ENCODE measurements at places on chromosomes 6 and 20. TPM values are rescaled to one million over a fixed set of nuclear protein-coding genes. Genes with fewer than 3 reads are reported as not detected.

- no peak for DNase-seq
These were observed 87.8 kb downstream of the PHACTR3 start for GRCh38 chr20:59692139-59692538.

- DNase-seq: no peak
These were observed 86.5 kb upstream of the TNFAIP3 start for GRCh38 chr6:137780447-137781034.

GRCh38 chr6:142414462-142415250 lies 112.8 kb downstream of the ADGRG6 start:
- no peak for DNase-seq

DNA sequence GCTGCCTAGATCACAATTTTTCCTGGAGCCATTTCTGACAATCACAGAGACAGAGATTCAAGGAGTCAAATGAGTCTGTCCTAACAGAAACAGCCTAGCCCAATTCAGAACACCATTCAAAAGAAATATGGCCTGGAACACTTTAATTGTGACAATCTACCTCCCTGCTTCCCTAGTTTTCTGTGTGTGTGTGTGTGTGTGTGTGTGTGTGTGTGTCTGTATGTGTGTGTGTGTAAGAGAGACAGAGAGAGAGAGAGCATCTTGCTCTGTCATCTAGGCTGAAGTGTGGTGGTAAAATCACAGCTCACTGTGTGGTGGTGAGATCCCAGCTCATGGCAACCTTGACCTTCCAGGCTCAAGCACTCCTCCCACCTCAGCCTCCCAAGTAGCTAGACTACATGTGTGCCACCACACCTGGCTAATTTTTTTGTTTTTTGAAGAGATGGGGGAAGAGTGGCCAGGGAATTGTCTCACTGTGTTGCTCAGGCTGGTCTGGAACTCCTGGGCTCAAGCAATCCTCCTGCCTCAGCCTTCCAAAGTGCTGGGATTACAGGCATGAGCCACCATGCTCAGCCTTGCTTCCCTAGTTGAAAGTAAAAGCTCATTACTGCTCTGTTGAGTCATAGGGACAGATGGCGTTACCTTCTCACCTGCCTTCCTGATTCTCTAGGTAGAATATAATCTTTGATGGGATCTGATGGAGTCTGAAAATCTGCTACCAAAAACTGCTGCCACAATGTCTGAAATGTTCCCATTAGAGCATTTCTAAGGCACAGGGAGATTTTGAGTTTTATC lies 89.6 kb upstream of the BEND6 start:
- no peak for DNase-seq

- no peak for DNase-seq
These were observed 4.6 kb downstream of the CST7 start for GRCh38 chr20:24953621-24954133.

DNA sequence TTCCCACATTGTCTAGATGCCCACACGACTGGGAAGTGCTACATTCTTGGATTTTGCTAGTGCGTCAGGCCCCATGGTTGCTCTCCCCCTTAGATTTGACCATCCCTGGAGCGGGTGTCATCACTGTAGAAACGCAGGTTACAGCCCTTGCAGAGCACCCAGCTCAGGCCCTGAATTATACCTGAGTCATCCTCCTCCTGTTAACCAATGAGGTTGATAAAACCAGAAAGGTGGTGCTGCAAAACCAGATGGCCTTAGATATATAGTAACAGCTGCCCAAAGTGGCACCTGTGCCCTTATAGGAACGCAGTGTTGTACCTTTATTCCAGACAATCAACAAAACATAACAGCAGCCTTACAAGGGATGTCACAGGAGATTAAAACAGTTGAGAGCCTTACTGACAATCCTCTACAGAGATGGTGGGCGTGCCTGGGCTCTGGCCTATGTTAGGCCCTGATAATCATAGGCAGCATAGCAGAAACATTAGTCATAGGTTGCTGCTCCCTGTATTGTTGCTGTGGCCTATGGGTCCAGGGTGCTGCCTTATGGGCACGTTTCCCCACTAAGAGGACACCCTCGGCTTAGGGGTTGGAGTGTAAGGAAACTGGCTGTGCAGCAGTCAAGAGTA lies 33.6 kb upstream of the HSF2 start:
- no peak for DNase-seq

DNA sequence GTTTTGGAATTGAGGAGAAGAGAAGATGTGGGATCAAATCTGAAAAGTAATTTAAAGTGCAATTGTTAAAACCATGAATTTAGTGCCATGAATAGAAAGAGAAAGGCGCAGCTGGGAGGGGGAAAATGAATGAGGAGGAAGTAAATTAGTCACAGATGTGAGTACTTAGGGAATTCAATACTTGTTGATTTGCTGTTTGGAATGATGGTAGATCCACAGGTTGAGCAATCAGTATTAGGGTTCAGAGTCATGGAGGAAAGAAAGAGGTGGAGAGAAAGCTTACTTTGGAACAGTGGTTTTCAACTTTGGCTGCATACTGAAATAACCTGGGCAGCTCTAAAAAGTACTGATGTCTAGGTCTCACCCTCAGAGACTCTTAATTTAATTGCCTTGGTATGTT lies 229.7 kb upstream of the ASCC3 start:
- no peak for DNase-seq

GRCh38 chr6:75204217-75204958 lies 1.5 kb downstream of the COL12A1 start:
- DNase-seq: peak; percentile 80

- DNase-seq: no peak
These were observed 411.8 kb downstream of the CDKAL1 start for GRCh38 chr6:20946022-20946421.

GRCh38 chr20:8812817-8813216 lies 256.1 kb upstream of the PLCB4 start:
- DNase-seq: no peak

DNA sequence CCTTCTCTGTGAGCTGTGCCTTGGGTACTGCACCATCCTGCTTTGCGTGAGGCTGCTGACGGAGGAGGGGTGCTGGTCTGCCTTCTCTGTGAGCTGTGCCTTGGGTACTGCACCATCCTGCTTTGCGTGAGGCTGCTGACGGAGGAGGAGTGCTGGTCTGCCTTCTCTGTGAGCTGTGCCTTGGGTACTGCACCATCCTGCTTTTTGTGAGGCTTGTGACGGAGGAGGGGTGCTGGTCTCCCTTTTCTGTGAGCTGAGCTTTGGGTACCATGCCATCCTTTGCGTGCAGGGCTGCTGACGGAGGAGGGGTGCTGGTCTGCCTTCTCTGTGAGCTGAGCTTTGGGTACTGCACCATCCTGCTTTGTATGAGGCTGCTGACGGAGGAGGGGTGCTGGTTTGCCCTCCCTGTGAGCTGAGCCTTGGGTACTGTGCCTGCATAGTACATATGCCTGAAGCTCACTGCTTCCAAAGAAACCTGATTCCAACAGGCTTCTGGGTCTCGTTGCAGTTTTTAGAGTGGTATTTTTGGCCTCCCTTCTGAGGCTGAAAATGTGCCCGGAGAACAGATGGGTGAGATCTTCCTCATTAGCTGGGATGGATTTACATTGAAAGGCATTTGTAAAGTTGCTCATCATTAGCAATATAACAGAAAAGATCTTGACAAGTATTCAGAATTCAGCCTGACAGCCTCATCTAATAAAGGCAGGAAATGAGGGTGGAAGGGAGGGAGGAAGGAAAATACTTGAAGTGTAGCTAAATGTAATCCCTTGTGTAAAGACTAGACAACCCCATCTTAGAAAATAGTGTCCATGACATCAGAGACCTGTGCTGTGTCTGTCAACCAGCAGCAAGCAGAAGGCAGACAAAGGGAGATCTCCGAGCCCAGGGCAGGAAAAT lies 46.8 kb upstream of the UNC93A start:
- DNase-seq: no peak

GRCh38 chr6:119020597-119021561 lies 57.6 kb downstream of the FAM184A start:
- DNase-seq: no peak

DNA sequence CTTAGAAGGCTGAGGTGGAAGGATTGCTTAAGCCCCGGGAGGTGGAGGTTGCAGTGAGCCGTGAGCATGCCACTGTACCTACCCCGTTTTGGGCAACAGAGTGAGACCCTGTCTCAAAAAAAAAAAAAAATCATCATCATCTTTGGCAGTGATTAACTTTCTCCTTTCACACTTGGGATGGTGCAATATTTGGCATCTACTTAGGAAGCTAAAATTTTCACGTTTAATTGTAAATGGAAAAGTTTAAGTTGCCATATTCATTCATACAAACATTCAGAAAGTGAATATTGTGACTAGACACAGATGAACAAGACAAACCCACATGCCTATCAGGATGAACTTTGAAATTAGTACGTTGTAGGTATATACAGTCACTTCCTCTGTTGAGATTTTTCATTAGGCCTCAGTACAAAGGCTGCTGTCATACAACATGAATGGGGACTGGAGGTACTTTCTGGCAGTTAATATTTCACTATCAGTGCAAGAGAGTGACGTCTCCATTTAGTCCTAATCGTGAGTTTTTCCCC lies 10.3 kb downstream of the TOP1 start:
- no peak for DNase-seq

DNA sequence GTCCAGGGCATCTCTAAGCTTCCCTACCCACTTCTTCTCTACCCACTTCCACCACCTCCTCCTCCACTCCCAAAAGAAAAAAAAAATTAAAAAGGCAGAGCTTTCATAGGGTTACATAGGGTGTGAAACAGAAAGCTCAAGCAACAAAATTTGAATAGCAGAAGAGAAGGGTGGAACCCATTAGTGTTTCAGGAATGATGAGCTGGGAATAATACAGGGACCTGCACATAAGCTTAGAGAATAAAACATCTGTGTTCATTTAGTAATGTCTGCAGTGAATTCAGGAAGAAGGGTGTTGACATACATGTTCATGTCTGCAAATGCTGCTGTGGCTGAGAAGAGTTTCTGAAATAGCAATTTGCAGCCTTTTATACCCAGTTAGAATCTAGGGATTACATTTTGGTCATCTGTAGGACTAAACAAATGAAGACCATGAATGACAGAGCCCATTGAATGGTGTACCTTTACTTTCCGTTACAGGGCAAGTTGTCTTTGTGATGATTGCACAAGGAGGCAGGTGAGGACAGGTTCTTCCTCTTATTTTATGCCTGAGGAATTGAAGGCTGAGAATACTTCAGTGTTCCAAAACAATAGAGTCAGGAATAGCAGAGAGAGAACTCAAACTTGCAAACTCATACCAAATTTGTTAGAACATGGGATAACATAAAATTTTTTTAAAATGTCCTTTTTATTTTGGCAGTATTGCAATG lies 975.1 kb downstream of the TFAP2A start:
- no peak for DNase-seq

- DNase-seq: no peak
These were observed 311.2 kb upstream of the OPRM1 start for GRCh38 chr6:153727885-153728284.

DNA sequence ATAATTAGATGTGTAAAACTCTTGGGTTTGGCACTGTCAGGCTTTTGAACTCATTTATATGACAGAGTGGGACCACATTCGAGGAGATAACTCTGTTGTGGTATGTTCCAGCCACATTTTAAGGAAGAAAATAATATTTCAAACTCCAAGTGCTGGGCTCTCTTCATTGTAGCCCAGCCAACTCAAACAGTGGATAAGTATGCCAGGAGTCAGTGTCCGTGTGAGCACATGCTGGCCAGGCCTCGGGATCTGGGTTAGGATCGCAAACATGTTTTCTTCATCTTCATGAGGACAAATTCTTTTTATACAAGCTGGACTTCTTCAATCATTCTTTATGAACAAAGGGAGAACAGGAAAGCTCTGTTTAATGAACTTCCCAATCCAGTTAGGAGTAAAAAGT lies 497.5 kb downstream of the MAFB start:
- DNase-seq: no peak

DNA sequence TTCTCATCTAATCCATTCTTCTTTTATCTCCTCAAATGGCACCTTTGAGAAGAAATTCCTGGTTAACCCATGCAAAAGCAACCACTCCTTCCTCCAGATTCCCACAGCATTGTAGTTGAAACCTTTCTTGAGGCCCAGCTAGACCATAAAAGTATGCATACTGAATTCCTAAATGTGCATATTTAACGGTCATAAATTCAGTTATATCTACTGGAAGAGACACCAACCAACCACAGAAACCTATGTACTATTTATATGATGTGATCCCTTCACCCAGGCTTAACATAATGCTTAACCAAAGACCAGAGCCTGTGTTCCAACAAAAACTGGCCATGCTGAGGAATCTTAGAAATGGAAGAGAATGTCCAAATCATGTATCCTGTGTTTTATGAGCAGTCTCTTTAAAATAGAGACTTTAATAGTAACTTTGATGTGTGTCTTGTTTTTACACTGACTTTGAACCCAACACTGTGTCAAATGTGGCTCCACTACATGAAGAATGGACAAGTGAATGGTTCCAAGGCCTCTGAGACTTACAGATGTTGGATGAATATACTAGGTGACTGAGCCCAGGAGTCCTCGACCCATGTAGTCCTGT lies 11.4 kb upstream of the TAF8 start:
- DNase-seq: no peak

GRCh38 chr20:11020712-11021111 lies 346.9 kb upstream of the JAG1 start:
- DNase-seq: no peak

GRCh38 chr6:160258346-160259142 lies at the start of gene SLC22A2:
Gene SLC22A2, minus strand, starts transcription at chr6:160258821. Its CDS starts 64 bp downstream, at chr6:160258757.
- no peak for DNase-seq

GRCh38 chr6:35253249-35253648 lies 6.3 kb upstream of the ZNF76 start:
- DNase-seq: no peak

DNA sequence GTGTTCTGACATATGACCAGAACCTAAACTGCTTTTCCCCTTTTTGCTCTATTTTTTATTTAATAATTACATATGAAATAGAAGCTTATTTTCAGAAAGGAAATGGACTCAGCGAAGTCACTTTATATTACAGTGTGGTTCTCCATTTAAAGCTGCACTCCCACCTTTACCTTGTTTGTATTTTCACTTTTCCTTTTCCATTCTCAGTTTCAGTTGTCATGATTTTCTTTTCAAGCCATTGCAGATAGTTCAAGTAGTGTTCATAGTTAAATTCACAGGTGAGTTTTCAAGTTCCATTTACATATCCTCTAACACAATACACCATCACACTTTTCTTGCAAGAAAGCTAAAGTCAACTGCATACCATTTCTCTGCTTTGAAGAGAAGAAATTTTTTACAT lies 400.2 kb downstream of the HACE1 start:
- no peak for DNase-seq

Gene C6orf52
- total RNA-seq: 0.49 TPM

Gene CCHCR1
- 12.3 TPM for total RNA-seq

Gene NOX3
- total RNA-seq: not detected

Gene CCN6
- total RNA-seq: not detected

Gene KIF13A
- total RNA-seq: 57.3 TPM

Gene HLA-DPB1
- total RNA-seq: 38.4 TPM

Gene TRIM15
- total RNA-seq: not detected

Gene PKHD1
- not detected for total RNA-seq

Gene ERMARD
- total RNA-seq: 6.5 TPM

Gene HNF4A
- not detected for total RNA-seq

Gene BCL2L1
- 55.2 TPM for total RNA-seq

Gene COL9A3
- 5.5 TPM for total RNA-seq
